ENCODE measurements at places on chromosomes 7 and 10.

- no peak for DNase-seq
Measured at GRCh38 chr7:41033500-41033899, 669.4 kb downstream of the INHBA start.

DNA sequence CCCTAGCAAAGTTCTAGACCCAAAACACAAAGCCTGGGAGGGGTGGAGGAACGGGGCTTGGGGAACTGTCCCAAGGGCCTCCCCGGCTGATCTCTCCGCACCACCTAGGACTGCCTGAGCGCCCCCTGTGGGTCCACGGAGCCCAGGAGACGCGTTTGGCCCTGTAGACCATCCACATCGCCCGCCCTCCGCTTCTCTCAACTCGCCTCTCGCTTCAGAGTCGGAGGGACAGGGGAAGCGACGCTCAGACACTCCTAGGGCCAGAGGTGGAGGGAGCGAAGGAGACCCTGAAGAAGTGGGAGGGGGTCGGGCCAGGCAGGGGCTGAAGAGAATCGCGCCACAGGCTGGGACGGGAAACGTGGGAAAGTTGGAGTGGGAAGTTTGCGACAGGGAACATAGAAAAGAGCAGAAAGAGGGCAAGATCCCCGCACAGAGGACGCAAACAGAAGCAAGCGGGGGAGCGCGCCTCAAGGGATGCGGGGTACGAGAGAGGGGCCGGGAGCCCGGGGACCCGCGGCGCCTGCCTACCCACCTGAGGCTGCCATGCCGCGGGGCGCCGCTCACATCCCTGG is 378 bp downstream of the PIK3AP1 start:
- no peak for DNase-seq

DNA sequence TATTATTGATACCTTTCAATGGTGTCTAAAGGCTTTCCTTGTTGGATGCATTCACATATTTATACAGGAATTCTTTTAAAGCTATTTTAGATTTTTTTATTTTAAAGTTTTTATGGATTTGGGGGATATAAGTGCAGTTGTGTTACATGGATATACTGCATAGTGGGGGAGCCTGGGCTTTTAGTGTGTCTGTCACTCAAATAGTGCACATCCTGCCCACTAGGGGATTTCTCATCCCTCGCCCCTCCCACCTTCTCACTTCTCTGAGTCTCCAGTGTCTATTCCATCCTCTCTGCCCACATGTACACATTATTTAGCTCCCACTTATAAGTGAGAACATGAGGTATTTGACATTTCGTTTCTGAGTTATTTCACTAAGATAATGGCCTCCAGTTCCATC is 154.0 kb upstream of the MKI67 start:
- no peak for DNase-seq

GRCh38 chr7:1087952-1088920 is at the start of gene GPER1:
TSS of gene GPER1 (plus strand) at chr7:1088113. CDS start at chr7:1091729, 3,616 bp downstream.
- DNase-seq: no peak

DNA sequence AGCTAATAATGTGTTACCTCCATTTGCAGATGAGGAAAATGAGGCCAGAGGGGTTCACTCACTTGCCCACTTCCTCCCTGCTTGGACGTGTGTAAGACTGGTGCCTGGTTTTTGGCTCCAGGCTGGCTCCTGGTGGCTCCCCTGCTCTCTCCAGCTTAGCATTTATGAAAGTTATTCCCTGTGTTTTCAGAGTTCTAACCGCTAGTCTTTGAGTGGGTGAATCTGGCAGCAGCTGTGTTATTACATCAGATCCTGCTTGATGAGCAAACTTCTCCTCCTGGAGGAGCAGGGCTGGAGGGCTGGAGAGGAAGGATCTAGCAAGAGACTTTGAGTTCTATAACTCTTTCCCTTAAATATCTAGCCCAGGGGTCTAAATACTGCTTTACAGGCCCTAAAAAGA is 80.9 kb upstream of the AGBL3 start:
- no peak for DNase-seq

GRCh38 chr10:31770307-31770902 is 158.2 kb downstream of the ARHGAP12 start:
- DNase-seq: no peak

- DNase-seq: no peak
Measured at GRCh38 chr7:136883046-136883445, 14.6 kb downstream of the CHRM2 start.

- DNase-seq: no peak
Measured at GRCh38 chr7:113794573-113794972, 124.2 kb downstream of the PPP1R3A start.

DNA sequence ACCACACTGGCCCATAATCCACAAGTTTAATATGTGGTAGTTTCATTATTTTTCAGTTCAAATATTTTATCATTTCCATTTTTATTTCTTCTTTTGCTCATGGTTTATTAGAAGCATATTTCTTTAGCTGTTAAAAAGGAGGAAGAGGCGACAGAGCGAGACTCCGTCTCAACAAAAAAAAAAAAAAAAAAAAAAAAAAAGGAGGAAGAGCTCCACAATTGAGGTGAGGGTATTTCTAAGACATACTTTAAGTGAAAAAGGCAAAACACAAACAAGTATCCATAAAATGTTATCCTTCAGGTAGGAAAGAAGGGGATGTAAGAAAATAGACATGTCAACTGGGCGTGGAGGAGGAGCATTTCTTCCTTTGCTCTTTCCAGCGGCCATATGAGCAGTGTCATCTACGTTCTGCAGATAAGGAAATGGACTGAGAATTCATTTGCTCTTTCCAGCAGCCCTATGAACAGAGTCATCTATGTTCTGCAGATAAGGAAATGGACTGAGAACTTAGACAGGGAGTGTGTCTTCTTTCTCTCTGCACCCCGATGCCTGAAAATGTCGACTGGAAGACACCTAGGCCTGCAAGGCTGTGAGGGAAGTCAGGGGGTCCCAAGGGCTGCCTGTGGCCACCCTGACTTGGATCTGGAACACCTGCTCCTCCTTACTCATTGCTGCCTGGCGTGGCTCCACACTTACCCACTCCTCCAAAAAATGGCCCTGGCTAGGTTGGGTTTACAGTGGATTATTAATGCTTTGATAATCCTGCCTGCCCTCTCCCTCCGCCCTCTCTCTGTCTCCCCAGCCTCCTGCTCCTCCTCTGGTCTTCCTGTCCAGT is 18.9 kb upstream of the RAMP3 start:
- DNase-seq: no peak

GRCh38 chr10:27297844-27298521 is 57.4 kb upstream of the ACBD5 start:
- DNase-seq: no peak

DNA sequence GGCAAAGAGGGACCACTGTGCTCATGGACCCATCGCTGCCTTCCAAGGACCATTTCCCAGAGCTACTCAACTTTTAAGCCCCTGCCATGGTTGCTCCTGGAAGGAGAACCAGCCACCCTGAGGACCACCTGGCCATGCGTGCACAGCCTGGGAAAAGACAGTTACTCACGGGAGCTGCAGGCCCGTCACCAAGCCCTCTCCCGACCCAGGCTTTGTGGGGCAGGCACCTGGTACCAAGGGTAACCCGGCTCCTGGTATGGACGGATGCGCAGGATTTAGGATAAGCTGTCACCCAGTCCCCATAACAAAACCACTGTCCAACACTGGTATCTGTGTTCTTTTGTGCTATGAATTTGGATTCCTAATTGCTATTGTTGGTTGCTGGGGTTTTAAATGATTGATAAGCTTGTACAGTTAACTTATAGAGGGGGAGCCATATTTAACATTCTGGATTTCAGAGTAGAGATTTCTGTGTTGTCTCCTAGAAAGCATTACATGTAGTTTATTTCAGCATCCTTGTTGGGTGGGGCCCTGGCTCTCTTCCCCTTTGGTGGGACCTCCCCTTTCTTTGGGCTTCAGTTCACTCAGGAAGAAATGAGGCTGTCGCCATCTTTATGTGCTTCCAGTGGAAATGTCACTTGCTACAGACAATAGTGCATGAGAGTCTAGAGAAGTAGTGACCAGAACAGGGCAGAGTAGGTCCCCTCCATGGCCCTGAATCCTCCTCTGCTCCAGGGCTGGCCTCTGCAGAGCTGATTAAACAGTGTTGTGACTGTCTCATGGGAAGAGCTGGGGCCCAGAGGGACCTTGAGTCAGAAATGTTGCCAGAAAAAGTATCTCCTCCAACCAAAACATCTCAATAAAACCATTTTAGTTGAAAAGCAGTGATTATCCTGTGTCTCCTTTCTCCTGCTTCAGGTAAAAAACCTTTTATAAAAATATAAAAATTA is 19.4 kb downstream of the LAT2 start:
- DNase-seq: no peak

DNA sequence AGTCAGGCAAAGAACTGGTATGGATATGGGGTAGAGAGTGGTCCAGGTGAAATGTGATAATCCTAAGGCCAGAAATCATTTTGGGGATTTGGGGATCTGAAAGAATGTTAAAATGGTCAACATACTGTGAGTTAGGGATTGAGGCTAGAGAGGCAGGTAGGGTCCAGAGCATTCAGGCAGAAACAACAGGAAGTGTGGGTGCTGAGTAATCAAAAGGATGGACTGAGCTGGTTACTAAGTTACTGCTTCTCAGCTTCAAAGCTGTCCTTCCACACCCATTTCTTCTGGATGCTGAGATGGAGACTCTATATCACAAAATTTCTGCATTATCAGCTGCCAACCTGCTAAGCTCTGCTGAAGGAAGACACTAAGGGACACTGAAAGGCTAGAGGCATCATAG is 30.6 kb upstream of the PRKCQ start:
- DNase-seq: no peak

- no peak for DNase-seq
Measured at GRCh38 chr10:115849197-115849596, 423.8 kb downstream of the GFRA1 start.
